ENCODE measurements at places on chromosomes 6 and 20. TPM values are rescaled to one million over a fixed set of nuclear protein-coding genes. Genes with fewer than 3 reads are reported as not detected.

TRDN gene
- total RNA-seq, result not detected

PNPLA1 gene
- not detected for total RNA-seq

TAGAP gene
- not detected for total RNA-seq

VWA7 gene
- total RNA-seq, result 0.67 TPM

RTN4IP1 gene
- total RNA-seq, result 7.3 TPM

PAK5 gene
- total RNA-seq, result under 0.01 TPM

PAX1 gene
- not detected for total RNA-seq

GHRH gene
- not detected for total RNA-seq

ACAT2 gene
- 160 TPM for total RNA-seq

FAM217A gene
- not detected for total RNA-seq

ARMH2 gene
- not detected for total RNA-seq

DOK5 gene
- 9.8 TPM for total RNA-seq

ZNF343 gene
- total RNA-seq, result 5.0 TPM

All from bronchus fibroblast of lung (primary cell).